BJ (cell line): ENCODE measurements at places on chromosomes 11 and 22. TPM values are rescaled to one million over a fixed set of nuclear protein-coding genes. Genes with fewer than 3 reads are reported as not detected.
A peak's percentile ranks its signal among the peaks of the same experiment; 100 is the strongest.

- DNase-seq, result no peak
Measured at GRCh38 chr22:38041760-38042487, 15.3 kb upstream of the PICK1 start.

GRCh38 chr11:849104-849824 lies 6.6 kb downstream of the TSPAN4 start:
- no peak for DNase-seq

- no peak for DNase-seq
Measured at GRCh38 chr11:31050061-31050765, 319.3 kb downstream of the DCDC1 start.

- no peak for DNase-seq
Measured at GRCh38 chr22:39518144-39518786, 2.1 kb upstream of the ATF4 start.

GRCh38 chr22:26170795-26171580 lies 1.7 kb downstream of the SEZ6L start:
- no peak for DNase-seq

DNA sequence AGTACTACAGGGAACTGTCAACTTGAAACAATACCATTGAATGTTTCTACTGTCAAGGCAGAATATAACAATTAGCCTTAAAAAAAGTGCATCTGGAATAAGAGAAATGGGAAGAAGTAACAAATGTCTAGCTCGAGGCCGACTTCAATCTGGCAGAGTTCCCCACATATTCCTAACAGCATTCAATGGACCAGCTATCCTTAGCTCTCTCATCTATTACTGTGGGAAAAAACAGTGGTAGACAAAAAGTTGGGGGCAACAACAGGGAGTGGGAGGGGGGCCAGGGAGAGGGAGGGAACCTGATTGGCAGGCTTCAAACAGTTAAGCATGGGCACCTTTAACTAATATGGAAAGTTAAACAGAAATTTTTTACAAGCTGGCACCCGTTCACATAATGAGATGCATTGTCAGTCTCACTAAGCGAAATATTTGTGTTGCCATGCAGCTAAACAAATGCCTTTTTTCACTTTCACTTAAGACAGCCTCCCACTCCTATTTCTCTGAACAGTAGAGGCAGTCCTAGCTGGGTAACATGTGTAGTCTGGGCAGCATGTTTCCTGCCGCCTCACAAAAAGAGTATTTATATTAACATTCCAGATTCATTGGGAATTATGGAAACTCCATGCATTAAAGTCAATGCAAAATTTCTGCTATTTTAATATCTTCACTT lies 62.2 kb upstream of the SOX6 start:
- DNase-seq, result no peak

DNA sequence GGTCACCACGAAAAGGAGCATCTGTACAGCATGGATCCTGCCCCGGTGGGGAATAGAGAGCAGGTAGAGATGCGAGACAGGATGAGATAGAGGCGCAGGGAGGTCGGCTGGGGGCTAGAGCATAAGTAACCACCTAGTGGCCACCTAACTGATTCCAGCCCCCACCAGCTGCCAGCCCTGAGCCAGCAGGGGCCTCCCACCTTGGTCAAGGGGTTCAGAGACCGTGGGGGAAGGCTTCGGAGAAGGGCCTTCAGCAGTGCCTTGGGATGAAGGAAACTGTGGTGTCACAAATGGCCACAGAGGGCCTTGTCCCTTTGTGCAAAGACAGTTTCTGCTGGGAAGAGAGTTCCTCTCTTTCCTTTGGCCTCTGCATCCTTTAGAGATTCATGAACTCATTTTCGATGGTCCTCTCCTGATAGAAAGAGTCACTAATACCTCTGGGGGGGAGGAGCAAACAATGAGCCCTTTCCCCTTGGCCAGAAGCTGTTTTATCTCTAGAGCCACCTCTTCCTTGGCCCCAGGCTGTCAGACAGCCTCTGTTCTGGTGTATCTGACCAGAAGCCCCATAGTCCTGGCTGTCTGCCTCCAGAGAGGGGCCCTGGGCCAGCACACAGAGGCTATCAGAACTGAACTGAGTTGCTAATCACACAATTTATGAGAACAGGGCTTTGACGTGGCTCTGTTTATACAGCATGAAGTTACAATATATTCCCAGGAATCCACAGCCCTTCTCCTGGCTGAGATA lies 146.0 kb downstream of the PARVA start:
- no peak for DNase-seq

DNA sequence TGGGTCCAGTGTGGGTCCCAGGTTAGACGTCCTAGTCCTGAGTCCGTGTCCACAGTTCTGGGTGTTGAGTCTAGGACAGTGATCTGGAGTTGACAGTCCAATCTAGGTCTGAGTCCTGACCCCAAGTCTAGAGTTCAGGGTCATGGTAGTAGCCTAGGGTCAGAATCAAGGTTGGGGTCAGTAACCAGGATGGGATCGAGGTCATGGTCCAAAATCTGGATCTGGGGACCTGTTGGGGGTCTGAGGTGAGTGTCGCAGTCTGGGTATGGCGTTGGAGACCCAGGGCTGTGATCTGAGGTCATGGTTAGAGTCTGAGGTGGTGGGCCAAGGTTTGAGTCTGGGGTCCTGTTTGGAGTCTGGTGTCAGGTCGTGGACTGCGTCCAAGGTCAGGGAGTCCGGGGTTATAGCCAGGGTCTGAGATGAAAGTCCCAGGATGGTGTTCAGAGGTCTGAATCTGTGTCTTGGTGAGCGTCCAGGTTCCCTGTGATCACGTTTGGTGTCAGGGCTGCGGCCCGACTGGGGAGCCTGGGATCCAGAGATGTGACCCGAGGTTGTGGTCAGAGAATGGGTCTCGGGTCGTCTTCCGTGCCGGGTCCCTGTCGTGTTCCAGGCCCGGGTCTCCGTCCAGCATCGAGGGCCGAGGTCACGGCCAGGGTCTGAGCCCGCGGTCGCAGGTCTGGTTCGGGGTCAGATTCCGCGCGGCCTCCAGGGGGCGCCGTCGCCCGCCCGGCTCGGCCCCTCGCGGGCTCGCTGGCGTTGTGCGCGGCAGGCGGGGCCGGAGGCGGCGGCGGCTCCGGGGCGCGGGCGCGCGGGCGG lies 432 bp upstream of the GRK2 start:
- no peak for DNase-seq

GRCh38 chr11:14673421-14673820 lies 29.8 kb downstream of the PDE3B start:
- no peak for DNase-seq

DNA sequence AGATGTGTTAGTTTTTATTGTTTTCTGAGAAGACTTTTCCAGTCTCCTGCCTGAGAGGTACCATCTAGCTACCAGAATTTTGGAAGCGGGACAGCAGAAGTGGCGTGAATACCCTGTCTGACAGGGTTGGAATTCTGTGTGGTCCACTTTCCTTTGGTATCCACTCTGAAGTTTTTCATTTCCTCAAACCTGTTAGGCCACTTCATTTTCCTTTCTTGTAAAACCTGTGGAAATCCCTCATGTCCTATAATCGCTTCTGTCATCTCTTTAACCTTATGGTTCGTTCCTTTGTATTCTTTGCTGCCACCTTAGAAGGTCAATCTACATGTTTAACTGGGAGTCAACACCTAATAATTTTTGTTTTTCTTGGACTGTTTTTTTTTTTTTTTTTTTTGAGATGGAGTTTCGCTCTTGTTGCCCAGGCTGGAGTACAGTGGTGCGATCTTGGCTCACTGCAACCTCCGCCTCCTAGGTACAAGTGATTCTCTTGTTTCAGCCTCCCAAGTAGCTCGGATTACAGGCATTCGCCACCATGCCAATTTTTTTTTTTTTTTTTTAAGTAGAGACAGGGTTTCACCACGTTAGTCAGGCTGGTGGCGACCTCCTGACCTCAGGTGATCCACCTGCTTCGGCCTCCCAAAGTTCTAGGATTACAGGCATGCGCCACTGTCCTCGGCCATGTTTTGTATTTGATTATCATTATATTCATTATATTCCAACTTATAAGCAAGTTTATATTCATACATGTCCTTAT lies 7.1 kb downstream of the SFI1 start:
- no peak for DNase-seq

GRCh38 chr11:110776081-110776480 lies 63.8 kb upstream of the ARHGAP20 start:
- DNase-seq, result no peak

- no peak for DNase-seq
Measured at GRCh38 chr11:91955206-91955605, 269.4 kb upstream of the FAT3 start.

GRCh38 chr11:47000033-47000432 lies 63.5 kb downstream of the CSTPP1 start:
- no peak for DNase-seq

DNA sequence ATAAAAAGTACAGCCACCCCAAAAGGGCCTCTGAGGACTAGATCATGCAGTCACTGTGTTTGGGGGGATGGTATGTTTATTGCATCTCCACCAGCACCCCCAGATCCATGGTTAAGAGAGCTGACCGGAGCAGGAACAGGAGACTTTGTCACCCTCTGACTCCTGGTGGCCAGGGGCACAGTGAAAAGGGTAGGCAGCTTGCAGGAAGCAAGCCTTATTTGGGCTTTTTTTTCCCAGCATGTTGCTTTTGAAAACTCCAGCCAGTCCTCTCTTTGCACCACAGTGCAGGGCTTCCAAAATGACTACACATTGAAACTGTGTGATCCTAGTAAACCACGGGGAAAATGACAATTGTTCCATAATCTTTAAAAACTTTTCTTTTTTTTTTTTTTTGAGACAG lies 20.6 kb downstream of the PRR5 start:
- DNase-seq, result no peak

DNA sequence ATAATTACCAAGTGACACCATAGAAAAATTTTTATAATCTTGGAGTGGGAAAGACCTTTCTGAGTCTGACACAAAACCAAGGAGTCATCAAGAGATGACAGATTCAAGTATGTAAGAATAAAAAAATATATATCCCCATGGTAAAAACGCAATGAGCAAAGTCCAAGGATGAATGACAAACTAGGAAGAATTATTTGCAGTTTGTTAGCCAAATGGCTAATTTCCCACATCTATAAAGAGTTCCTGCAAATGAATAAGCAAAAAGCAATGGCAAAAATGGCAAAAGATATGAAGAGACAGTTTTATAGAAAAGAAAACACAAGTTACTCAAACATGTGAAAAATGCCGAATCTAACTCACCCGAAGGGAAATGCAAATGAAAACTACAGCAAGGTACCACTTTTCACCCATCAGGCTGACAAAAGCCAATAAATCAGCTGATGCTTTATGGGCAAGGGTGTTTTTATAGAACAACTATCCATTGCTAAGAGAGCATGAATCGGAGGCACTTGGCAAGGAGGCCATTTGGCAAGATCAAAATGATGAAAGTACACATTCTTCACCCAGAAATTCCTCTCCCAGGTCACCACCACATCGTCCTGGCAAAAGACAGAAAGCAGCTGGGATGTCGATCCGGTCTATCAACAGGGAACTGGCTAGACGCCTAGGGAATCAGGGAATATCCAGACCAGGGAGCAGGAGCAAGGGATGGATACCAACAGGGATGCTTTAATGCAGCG lies 21.1 kb upstream of the KLHL35 start:
- peak; percentile 68 for DNase-seq

GRCh38 chr11:129694538-129694937 lies 121.1 kb upstream of the TMEM45B start:
- DNase-seq, result no peak

DNA sequence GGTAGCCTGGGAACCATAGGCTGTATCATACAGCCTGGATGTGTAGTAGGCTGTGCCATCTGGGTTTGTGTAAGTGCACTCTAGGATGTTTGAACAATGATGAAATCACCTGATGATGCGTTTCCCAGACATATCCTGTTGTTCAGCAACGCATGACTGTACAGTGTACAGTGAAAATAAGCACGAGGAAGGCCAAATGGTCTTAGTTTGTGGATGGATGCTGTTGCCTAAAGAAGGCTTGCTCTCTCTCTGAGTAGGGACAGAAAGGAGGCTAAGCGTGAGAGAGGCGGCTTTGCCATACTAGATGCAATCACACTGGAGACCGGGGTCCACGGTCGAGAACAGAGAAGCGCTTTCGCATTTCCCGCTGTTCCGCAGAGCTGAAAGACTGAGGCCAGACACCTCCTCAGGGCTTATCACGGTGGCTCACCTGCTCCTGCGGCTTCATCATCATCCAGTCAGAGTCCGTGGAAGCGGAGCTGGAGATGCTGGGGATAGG lies 27.6 kb upstream of the APLP2 start:
- DNase-seq, result peak; percentile 71

GRCh38 chr22:45008186-45008681 lies 1.6 kb downstream of the PHF21B start:
- DNase-seq, result no peak

GRCh38 chr22:23204541-23205157 lies 24.3 kb downstream of the BCR start:
- DNase-seq, result no peak

DNA sequence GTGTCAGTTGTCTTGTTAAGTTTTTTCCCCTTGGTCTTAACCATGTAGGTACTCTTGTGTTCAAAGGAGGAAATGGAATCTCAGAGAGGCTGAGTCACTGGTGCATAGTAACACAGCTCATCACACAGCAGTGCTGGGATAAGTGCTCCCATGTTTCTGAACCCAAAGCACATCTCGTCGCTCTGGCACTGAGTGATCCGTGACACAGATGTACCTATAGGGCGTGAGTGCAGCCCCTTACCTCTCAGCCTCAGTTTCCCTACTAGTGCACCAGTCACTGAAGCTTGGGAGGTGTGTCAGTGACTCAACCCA lies 234.0 kb downstream of the ST3GAL4 start:
- DNase-seq, result no peak

DNA sequence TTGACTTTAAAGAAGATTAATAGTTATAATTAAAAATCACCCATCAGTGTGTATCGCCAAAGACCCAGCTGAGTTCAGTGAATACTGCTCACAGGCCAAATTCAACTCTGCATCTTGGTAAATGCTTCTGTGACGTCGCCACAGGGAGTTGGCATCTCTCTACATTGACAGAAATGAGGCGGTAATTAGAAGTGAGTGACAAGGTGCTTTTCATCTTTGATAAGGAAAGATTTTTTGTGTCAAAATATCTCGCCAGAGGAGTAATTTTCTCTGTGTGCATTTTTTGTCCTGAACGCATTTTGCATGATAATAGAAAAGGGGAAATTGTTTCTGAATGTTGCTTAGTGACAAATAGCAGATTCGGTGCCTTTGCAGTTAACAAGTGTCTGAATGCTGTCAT lies 345.8 kb downstream of the CNTN5 start:
- no peak for DNase-seq

HSPB2 gene
- polyA plus RNA-seq, result 2.5 and 4.0 TPM in 2 replicates

THY1 gene
- 1,541 and 1,905 TPM in 2 replicates for polyA plus RNA-seq

KCTD21 gene
- polyA plus RNA-seq, result 11.8 and 16.3 TPM in 2 replicates

CREB3L1 gene
- 21.5 and 39.4 TPM in 2 replicates for polyA plus RNA-seq

MAPK12 gene
- 36.6 and 51.4 TPM in 2 replicates for polyA plus RNA-seq

DEUP1 gene
- polyA plus RNA-seq, result not detected in 2 replicates

DDTL gene
- 0.06 TPM in 1 of 2 replicates, not detected in the other for polyA plus RNA-seq

GLB1L3 gene
- not detected in 2 replicates for polyA plus RNA-seq

SREBF2 gene
- 20.3 and 26.2 TPM in 2 replicates for polyA plus RNA-seq

KDM4E gene
- polyA plus RNA-seq, result not detected in 2 replicates

BANF1 gene
- 210 and 223 TPM in 2 replicates for polyA plus RNA-seq

RAG2 gene
- not detected in 2 replicates for polyA plus RNA-seq
